ENCODE measurements at places on chromosomes 6 and 20.

- no peak overlapping the region for H3K27ac ChIP-seq
- H3K4me1 ChIP-seq: no peaks in the 10 kb centered on the region
- DNase-seq: no peak
- peaks cover 4% of the 10 kb centered on the region for H3K27me3 ChIP-seq
Measured at GRCh38 chr20:11144114-11144950, 470.5 kb upstream of the JAG1 start.

DNA sequence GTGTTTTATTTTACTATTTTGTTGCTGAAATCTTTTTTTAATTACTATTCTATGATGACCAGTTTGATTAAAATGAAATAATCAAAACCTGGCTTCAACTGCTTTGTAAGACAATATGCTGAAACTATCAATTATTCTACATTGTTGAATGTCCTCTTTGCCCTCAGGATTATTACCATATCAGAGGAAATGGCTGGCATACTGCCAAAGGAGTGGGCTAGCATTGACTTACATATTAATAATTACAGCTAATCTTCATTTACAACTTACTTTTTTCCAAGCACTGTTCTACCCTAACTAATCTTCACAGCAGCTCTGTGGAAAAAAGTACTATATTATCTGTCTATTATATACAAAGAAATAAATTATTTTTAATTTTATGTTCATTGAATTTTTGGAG lies 560.5 kb downstream of the BCKDHB start:
- no peaks in the 10 kb centered on the region for H3K36me3 ChIP-seq
- no peak overlapping the region for H3K4me3 ChIP-seq
- DNase-seq: no peak
- no peaks in the 10 kb centered on the region for H3K27me3 ChIP-seq
- no peaks in the 10 kb centered on the region for H3K4me1 ChIP-seq

- H3K4me1 ChIP-seq: peaks cover 27% of the 10 kb centered on the region
- no peaks in the 10 kb centered on the region for H3K27me3 ChIP-seq
- H3K27ac ChIP-seq: no peak overlapping the region
- no peak for DNase-seq
- peaks cover 37% of the 10 kb centered on the region for H3K36me3 ChIP-seq
- no peak overlapping the region for H3K4me3 ChIP-seq
Measured at GRCh38 chr20:58416835-58417234, 27.8 kb downstream of the VAPB start.

DNA sequence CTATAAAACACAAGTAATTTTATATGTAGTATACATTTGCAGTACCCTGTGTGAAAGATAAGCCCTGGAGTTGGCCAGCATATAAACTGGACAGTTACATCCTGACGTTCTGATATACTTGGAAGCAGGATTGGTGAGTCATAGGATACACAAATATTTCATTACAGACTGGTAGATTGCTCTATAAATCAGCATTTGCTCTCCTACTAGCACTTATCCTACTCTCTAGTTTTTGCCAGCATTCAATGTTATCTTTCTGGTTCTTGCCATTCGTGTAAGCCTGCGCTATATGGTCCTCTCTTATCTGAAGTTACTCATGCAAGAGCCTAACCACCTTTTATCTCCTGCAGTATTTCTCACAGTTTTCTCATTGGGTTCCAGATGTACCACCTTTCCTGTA lies 680.2 kb upstream of the MMS22L start:
- H3K27ac ChIP-seq: no peak overlapping the region
- H3K36me3 ChIP-seq: no peaks in the 10 kb centered on the region
- DNase-seq: no peak
- H3K4me1 ChIP-seq: no peaks in the 10 kb centered on the region
- H3K27me3 ChIP-seq: no peaks in the 10 kb centered on the region
- H3K4me3 ChIP-seq: no peak overlapping the region
